Muscle of arm (tissue), 14 donors: ENCODE measurements at places on chromosomes 13 and 19. TPM values are rescaled to one million over a fixed set of nuclear protein-coding genes. Genes with fewer than 3 reads are reported as not detected.
A peak's percentile ranks its signal among the peaks of the same experiment; 100 is the strongest.

- no peak for DNase-seq
Observed at GRCh38 chr13:113979791-113980471, 6.1 kb upstream of the C13orf46 start.

- DNase-seq: peak; percentile 45
Observed at GRCh38 chr19:584240-585001, 5.3 kb upstream of the HCN2 start.

- DNase-seq: no peak
Observed at GRCh38 chr13:38309397-38309796, 40.3 kb upstream of the UFM1 start.

DNA sequence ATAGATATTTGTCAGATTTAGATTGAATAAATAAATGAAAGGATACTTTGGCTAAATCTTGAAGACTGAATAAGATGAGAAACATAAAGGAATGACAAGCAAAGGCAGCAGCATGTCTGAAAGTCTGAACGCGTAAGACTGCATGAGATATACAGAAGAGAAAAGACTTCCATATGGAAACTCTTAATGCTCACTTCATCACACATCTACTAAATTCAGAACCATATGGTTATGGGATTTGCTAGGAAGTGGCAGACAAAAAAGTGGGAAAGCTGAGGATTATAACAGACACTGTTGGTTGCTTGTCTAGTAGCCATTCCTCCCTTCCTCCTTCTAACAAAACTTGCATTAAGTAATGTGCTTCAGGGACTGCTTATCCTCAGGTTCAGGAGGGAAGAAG lies 446.7 kb downstream of the KCTD12 start:
- DNase-seq: no peak

Gene DLEU7
- polyA plus RNA-seq: 0.60 TPM

DNA sequence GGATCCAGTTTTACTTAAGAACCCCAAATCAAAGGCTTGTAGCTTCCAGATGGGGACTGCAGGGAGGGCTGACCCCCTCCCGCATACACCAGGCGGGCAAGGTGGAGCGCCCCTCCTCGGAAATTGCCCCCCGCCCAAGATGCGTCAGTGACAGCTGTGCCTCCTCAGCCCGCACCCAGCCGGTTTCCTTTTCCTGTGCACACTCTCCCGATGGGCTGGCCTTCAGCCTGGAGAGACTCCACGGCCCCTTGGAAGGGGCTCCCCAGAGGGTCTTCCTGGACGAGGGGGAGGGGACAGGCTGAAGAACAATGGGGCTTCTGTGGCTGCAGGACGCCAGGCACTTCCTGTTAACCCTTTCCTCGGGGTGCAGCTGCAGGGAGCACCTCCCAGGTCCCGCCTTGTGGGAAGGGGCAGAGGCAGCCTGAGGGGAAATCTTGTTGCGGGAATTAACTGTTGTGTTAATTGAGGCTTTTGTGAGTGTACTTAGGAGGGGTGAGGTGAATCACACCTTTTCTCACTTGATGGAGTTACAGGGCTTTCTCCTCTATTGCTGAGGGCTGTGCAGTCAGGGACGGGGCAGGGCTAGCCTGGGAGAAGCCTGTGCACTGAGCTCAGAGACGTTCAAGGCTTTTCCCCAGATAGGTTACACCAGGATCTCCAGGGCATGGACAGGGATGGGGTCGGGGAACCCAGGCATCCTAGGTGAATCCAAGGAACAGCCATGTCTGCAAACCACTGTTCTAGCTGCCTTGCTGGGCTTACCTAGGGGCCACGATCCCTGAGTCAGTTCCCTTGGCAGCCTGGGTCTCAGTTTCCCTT lies 14.3 kb downstream of the IER2 start:
- DNase-seq: peak; percentile 65

DNA sequence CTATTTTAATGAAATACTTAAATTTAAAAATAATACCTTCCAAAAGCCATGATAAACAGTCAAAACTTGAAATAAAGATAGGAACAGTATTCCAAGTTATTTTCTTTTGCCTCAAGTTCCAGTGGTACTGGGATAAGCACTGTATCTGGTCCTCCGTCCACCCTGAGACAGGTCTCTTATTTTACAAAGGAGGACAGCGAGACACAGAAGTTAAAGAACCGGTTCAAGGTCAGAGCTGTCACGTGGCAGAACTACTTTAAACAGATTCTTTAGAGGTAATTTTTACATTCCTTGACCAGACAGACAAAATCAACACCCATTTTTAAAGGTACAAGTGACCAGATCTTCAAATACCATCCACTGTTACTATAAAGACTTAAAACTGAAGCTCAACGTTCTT lies 10.4 kb upstream of the DOCK9 start:
- DNase-seq: no peak

- no peak for DNase-seq
Observed at GRCh38 chr13:46176756-46177155, 5.2 kb downstream of the LCP1 start.
